ENCODE measurements at places on chromosomes 11 and 22. TPM values are rescaled to one million over a fixed set of nuclear protein-coding genes. Genes with fewer than 3 reads are reported as not detected.

The L3MBTL2 gene
- total RNA-seq: 29.4 TPM

The EFCAB6 gene
- total RNA-seq: 0.55 TPM

The MMP10 gene
- not detected for total RNA-seq

The SLC22A9 gene
- total RNA-seq: not detected

The HIPK3 gene
- 40.7 TPM for total RNA-seq

- no peak for DNase-seq
These were observed 7.1 kb downstream of the NLRX1 start for GRCh38 chr11:119175493-119176077.

GRCh38 chr22:46823248-46823647 is 60.8 kb downstream of the TBC1D22A start:
- no peak for DNase-seq

DNA sequence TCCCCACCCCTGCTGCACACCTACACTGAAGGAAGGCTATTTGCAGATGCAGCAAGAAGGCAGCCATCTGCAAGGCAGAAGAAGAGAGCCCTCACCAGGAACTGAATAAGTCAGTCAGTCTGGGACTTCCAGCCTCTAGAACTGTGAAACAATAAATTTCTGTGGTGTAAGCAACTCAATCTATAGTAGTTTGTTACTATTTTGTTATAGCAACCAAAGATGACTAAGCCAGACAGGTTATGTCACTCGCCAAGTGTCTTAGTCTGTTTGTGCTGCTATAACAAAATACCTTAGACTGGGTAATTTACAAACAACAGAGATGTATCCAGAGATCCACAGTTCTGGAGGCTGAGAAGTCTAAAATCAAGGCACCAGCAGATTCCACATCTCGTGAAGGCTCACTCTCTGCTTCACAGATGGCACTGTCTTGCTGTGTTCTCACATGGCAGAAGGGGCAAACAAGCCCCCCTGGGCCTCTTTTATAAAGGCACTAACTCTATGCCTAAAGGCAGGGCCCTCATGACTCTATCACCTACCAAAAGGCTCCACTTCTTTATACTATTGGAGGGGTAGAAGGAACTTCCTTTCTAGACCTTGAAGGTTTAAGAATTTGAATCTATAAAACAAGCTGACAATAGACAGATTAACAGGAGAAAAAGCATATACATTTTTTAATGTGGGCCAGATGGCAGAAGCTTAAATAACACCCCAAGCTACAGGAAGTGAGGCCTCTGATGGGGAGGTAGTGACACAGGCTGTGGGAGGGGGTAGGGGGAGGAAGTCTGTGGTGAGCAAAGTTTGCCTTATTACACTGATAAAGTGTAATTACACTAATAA is 12.3 kb downstream of the APOL6 start:
- no peak for DNase-seq

DNA sequence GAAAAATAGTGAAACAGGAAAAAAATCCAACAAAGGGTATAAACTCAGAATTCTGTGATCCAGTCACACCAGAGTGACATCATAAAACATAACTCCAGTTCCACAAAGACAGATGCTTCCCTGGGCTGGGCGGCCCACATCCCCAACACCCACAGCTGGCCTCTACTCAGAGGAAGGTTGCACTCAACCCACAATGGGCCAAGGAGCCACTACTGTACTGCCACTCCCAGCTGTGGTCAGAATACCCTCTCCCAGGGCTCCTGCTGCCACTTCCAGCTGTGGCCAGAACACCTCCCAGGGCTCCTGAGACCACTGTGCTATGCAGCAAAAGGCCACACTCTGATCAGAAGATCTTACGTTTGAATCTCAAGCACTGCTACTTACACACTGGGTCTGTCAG is 18.3 kb downstream of the SMCO4 start:
- no peak for DNase-seq

GRCh38 chr11:11798586-11799438 is 43.0 kb upstream of the USP47 start:
- DNase-seq: peak; percentile 87

DNA sequence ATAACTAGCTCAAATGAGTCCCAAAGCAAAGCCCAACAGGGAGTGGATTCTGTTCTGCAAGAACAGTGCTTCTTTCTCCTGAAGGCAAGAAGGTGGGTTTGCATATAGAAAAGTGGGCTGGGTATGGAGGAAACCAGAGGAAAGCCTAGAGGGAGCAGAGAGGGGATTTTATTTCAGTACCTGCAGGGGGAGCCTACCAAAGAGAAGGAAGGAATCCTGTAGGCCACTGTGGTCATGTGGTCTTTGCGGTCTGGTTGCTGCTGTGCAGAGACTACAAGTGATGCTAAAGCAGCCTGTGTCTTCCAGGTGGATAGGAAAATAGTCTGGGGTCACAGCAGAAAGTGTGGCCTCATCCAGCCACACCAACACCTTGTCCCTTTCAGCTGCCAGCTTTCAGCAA is 33.2 kb upstream of the ZBTB16 start:
- peak; percentile 46 for DNase-seq
